Fibroblast of villous mesenchyme (primary cell): ENCODE measurements at places on chromosomes 11 and 22.

DNA sequence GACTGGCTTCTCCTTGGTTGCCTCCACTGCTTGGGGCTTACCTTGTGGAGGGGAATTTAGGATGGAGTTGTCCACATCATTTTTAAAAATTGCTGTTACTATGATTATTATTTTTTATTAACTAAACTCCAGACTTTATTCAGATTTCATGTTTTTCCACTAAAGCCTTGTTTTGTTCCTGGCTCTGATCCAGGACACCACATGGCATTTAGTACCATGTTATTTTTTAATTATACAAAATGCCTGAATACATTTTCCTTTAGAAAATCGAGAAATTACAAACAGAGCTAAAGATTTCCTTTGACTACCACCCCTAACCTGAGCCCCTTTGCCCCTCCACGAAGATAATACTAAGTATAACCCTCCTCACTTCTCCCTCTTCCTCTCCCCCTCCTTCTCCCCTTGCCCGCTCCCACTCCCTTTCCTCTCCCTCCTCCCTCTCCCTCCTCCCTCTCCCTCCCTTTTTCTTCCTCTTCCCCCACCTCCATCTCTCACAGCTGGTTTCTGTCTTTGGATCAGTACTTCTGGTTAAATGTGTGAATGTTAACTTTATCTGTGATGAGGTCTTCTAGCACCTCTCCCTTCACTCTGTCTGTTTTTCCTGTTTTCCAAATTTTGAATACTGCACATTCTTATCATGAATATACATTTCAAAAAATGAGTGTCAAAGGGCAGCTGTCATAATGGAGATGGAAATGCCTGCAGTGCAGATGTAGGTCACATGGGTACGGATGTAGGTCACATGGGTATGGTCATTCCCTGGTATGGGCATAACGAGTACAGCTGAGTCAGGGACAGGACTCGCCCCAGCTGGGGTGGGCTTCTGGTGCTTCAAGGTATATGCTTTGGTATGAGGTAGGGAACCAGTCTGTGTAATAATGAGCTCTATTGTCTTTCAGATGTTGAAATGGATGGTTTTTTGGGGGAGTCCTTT, 54.4 kb upstream of the OR4B1 start:
- no peak for DNase-seq

- DNase-seq = no peak
Measured at GRCh38 chr22:30335236-30335635, 8.5 kb upstream of the TBC1D10A start.

DNA sequence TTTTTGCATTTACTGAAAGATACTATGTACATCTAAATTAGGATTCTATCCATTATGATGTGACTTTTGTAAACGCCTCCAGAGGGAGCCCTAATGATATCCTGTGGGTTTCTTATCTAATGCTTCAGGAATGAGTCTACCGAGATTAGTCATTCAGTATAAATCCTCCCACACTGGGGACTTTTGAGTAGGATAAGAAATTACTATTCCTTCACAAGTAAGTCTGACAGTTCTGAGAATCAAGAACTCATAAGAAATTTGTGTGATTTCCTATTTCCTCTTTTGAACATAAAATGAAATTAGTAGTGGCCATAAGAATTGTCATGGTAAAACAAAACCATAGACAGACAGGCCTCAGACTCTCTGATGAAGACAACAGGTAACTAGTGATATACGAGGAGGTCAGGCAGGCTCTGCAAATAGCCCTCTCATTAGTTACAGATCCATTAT, 10.0 kb upstream of the OR5M1 start:
- peak; percentile 13 for DNase-seq

DNA sequence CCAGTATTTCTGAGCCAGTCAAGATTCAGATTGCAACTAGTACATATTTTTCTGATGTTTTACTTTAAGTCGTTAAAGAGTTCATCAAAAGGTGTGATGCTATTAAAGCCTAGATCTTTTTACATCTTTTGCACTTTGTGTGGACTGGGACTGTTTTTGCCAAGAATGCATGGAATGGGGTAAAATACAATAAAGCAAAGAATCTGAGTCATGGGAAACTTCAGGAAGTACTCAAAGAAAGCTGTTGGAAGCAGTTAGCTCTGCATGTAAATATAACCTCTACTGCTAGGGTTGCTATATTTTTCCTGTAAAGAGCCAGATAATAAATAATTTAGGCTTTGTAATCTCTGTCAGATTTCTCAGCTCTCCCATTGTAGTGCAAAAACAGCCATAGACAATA, 20.9 kb downstream of the ATXN10 start:
- DNase-seq = peak; percentile 47

DNA sequence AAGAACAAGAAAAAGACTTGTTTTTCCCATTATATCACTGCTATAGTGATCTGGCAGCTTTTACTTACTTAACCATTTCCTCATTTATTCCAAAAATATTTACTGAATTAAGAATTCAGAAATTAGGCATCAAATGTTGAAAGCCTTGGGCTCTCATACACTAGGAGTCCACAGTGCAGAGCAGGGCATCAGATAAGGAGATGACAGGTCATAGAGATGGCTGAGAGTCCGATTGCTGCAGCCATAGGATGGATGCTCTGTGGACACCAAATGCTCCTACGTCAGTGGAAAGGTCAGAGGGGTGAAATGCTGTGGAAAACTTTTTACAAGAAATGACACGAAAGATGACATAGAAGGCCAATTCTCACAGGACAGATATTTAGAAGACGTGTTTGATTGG, 771.1 kb downstream of the LRRC4C start:
- DNase-seq = no peak

- no peak for DNase-seq
Measured at GRCh38 chr11:71118671-71119250, 133.6 kb downstream of the SHANK2 start.

DNA sequence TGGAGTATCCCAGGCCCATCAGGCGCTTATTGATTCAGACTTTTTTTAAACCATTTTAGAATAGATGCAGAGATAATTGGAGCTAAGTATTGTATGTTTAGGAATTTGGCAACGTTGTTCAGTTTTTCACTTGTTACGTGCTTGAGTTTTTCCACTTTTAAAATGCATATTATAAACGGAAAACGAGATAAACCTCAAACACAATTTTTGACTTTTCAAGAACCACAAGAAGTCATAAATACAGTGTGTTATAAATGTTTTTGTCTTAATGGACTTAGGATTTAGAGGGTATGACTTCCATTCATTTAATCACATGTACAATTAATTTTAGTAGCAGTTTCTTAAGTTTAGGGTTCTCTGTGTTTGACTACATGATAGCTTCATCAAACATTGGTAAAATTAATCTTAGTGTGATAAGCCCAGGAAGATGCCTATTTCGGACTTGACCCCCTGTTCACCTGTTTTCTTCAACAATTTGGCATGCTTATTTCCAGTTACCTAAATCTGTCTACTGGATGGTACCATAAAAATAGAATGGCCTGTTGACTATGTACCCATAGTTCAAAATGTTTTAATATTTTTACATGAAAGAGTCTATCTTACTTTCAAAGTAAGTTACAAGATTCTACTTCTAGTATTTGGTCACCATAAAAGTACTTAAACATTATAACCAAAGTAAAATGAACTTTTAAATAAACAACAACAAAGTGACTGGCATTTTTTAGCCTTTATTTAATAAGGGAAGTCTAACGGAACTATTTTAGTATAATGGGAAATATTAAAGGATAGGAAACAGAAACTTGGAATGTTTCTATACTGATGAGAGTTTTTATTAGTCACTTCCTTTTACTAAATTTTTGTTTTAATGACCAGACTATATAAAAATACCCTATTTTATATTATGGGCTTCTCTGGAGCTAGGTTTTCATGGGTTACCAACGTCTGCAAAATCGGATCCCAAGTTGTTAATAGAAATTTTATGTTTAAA, 1.4 kb downstream of the ZC3H12C start:
- no peak for DNase-seq

GRCh38 chr11:72631806-72632731, 42.2 kb downstream of the PDE2A start:
- peak; percentile 16 for DNase-seq

DNA sequence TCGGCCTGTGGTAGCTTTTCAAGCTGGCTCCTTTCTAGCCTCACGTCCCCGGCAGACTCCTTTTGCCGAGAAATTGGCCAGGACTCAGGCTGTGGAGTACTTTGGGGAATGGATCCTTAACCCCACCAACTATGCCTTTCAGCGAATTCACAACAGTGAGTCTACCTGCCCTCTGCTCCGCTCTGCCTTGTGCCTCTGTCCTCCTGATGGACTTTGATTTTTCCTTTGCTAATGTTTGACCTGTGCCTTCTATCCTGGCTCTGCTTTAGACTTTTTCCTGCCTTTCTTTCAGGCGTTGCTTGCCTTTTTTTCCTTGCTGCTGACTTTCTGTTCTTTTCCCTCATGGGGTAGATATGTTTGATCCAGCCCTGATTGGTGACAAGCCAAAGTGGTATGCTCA, 12.5 kb downstream of the MADD start:
- DNase-seq = no peak

DNA sequence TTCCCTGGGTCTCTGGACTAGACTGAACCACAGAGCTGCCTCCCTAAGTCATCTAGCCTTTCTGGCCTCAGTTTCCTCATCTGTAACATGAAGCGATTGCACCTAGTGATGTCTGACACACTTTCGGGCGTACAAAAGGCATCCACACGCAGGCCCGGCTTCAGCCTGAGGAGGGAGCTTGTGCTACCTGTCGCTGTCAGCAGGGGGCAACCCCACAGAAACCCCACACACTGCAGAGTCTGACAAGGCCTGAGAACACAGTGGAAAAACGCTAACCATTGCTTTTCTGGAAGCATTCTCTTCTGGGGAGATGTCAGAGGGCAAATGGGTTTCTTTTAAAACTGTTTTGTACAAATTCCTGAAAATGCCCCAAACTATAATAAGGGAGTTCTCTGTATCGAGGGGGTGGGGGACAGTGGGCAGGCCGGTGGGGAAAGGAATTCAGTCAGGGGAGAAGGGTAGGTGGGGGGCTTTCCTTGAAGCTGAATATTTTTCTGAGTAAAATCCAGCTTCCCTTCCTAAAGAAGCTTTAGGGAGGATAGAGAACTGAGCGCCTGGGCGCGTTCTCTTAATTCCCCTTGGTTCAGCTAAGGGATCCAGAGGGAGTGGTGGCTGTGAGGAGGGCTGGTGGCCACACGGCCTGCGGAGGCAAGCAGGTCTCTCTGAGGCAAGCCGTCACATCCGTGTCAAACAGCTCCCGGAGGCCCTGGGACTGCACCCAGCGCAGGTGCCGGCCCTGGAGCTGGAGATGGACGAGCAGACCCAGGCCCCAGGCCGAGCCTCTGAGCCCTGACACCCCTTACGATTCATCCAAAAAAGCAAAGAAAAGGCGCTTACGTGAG, 533 bp downstream of the ELF5 start:
- DNase-seq = peak; percentile 53

DNA sequence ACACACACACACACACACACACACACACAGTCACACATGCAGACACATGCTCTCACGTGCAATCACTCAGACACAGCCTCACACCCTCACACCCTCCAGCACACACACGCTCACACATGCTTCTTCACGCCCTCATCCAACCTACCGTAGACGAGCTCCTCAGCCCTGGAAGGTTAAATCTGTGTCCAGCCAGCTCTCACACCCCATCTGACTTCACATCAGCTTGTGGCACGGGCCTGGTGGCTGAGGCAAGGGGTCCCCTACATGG, 1.3 kb upstream of the SCUBE1 start:
- DNase-seq = no peak
